Progenitor cell of endocrine pancreas (in vitro differentiated cells): ENCODE measurements at places on chromosomes 1 and 21.

DNA sequence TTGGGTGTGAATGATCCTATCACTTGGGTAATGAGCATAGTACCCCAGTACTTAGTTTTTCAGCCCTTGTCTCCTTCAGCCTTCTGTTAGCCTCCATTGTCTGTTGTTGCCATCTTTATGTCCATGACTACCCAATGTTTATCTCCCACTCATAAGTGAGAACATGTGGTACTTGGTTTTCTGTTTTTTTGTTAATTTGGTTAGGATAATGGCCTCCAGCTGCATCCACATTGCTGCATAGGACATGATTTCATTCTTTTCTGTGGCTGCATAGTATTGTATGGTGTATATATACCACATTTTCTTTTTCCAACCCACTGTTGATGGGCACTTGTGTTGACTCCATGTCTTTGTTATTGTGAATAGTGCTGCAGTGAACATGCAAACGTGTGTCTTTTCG lies 39.6 kb upstream of the GPR52 start:
- DNase-seq: no peak

DNA sequence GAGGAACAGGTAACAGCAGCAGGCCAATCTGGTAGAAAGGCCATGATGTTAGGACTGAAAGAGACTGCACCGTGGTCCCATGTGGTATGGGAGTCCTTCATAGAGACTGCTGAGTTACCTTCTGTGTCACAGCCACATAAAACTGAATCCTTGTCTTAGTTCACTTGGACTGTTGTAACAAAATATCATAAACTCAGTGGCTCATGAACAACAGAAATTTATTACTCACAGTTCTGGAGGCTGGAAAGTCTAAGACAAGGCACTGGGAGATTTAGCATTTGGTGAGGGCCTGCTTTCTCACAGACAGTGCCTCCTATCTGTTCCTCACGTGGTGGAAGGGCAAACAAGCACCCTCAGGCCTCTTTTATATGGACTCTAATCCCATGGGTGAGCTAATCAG lies 67.5 kb downstream of the CD2 start:
- DNase-seq: no peak

DNA sequence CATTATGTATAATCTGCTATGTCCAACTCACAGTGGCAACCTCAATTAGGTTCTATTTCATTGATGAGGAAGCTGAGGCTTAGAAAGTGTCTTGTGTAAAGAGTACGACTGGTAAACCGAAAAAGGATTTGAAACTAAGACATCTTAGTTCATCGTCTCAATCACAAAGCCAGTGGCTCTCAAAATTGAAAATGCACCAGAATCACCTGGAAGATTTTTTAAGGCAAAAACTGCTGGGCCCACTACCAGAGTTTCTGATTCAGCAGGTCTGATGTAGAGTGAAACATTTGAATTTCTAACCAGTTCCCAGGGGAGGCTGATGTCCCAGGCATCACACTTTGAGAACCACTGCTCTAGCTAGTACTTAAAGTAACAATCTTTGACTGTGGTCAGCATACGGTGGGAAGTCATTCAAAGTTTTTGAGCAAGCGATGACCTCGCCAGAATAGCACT lies 5.2 kb upstream of the LRRC53 start:
- no peak for DNase-seq

DNA sequence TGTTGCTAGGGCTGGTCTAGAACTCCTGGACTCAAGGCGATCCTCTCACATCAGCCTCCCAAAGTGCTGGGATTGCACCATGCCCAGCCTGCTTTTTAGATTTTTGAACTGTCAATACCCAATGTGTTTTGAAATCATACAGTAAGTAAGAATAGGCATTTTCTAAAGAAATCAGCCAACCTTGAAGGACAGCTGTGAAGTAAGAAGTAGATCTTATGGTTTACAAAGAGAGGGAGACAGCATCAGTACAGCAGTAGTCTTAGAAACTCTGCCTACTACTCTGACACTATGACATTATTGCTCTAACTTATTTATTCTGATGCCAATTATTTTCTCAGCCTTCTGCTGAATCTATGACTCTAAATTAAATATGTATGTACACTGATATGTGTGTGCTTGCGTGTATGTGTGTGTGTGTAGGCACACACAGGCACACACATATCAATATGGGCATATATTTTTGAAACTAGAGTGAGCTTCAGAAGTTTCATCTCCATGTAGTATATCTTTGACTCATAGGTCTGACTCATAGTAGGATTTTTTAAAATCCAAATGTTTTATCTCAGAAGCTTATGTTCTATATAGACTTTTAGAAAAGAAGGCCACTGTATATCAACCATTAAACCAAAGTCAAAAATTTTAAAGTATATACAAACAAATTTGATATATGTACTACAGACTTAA lies 140.4 kb downstream of the COL24A1 start:
- no peak for DNase-seq

GRCh38 chr1:53485478-53486394 lies 26.5 kb downstream of the DMRTB1 start:
- peak; percentile 80 for DNase-seq

- no peak for DNase-seq
These were observed 2.0 kb downstream of the TNFSF18 start for GRCh38 chr1:173048621-173049321.

DNA sequence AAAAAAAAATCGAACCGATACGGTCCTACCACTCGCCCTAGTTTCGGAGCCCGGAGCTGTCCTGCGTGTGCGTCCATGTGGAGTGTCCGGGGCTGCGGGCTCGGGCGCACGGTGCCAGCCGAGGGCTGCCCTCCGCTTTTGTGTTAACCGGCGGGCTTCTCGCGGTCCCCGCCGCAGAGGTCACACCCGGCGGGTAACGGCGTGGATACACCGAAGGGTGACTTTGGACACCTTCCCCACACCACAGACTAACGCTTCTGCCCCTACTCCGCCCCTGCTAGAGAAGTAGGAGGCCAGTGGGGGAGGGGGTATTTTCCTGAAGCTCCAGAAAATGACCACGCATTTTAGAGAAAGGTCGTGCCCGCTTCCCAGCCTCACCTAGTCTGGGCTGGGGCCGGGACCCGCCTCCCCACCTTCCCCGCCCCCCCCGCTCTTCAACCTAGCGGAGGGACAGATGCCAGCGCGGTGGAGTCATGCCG lies 609 bp upstream of the ATF3 start:
- no peak for DNase-seq

- no peak for DNase-seq
These were observed 83.6 kb downstream of the ITPKB start for GRCh38 chr1:226655251-226656163.

DNA sequence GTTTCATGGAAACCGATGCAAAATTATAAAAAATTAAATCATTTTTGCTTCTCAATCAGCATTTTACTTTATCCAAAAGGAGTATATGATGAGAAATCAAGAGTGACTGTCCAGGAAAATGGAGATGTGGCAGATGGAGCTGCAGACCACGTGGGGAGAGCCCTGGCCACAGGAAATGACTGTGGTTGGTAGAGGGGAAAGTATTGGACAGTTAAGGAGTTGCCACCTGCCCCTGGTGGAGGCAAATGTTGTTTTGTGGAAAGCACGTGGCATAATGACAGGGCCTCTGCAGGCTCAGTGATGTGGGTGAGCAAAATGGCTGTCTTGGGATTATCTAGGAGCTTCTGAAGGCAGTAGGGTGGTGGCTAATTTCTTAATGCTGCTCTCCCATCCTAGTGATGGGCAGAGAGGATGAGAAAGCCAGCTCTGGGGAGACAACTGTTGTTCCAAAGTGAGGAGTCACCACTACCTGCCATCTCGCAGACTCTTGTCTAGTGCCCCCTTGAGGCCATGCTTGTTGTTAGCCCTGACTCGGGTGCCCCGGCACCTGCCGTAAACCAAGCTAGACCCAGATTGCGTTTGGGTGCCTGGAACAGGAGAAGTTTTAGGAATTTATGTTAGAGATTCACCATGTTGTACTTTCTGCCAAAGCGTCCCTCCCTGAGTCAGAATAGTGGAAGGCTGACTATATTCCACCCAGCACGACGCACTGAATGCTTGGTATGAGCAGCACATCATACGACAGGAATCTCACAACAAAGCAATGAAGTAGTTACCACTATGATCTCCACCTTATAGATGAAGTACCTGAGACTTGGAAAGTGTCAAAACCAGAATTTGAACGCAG lies 144.0 kb downstream of the ROR1 start:
- DNase-seq: no peak

DNA sequence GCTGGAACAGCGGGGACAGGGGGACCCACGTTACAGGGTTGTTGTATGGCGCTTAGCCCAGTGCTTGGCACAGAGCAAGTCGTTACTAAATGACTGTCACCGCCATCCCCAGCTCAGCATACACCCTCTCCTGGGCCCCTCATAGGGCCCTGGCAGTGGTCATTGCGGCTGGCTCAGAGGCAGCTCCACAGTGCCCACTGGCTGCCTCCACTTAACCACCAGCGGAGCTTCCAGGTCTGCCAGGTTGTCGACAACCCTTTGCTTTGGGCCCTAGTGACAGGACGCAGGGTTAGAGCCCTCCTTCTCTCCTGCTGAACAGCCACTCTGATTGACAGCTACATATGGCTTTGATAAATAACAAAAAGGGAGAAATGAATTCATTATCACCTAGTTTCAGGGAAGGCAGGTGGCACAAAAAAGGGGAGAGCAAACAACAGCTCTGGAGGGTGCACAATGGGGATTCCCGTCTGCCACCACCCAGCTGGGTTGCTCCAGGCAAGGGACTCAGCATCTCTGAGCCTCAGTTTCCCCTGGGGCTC lies 4.8 kb downstream of the EFHD2 start:
- DNase-seq: no peak

DNA sequence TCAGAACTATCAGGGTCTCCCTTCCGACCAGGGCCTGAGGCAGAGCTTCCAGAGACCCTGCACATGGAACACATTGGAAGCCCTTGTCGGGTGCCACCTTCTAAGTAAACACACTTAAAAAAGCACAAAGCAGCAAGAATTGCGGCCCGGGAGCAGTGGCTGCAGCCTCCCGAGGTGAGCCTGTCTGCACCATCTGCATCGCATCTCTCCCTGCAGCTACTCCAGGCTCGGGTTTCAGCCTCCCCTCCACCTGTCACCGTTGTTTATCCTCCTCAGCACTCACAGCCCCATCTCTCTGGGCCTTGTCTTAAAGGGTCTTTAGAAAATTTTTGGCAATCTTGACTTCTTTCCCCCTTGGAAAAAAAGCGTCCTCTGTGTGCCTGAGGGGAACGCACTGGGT lies 95.1 kb upstream of the ARHGEF16 start:
- no peak for DNase-seq

GRCh38 chr1:169928438-169929209 lies 34.9 kb upstream of the SCYL3 start:
- no peak for DNase-seq

- DNase-seq: no peak
These were observed 38.1 kb upstream of the GPR153 start for GRCh38 chr1:6298940-6299465.

- DNase-seq: no peak
These were observed 62.1 kb downstream of the FAAP20 start for GRCh38 chr1:2132222-2133038.

GRCh38 chr1:218384581-218384993 lies 39.5 kb downstream of the TGFB2 start:
- DNase-seq: no peak

- DNase-seq: peak; percentile 27
These were observed 15.8 kb downstream of the GADD45A start for GRCh38 chr1:67700692-67701410.

DNA sequence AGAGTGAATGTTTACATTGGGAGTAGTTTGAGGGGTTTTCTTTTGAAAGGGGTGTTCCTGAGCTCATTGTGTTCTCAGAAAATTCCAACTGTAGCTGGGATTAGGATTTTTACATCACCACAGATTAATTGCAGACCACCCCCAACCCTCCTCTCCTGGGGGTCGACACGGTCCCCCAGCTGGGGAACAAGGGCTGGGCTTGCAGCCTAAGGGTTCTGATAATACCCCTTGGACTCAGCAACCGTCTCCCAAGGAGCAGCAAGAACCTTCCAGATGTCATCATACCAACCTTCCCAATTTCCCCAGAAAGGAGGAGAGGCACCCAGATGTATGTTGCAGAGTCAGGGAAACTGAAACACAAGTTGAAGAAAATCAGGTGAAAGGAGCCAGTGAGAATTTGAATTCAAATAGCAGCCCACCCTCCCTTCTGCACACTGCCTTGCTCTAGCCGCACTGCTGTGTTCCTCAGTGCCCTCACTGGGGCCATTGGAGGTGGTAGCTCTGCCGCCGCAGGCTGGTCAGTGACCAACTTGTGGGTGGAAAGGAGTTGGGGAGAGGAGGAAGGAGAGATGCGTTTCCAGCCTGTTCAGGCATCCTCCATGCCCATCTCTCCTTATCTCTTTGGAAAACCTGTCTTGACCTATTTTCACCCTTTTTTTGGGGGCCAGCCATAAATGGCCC lies 14.7 kb upstream of the IGFN1 start:
- no peak for DNase-seq

DNA sequence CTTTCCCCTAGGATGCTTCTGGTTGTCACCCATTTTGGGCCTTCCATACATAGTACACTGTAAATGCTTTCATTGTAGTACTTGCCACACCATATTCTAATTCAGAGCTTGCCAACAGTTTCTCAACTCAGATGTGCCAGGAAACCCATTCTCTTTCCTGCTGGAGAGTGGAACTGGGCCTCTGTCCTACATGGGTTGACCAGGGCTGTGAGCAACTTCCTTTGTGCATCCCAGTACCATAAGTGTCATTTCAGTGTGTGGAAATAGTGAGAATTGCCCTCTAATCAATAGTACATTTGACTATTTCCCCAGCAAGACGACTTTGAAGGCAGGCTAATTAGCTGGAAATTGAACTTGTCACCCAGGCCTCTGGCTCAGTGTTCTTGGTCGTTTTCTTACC lies 74.8 kb downstream of the MTR start:
- DNase-seq: no peak
